Activated T-cell treated with anti-CD3 and anti-CD28 coated beads for 24 hours (primary cell): ENCODE measurements at places on chromosomes 7 and 10.

DNA sequence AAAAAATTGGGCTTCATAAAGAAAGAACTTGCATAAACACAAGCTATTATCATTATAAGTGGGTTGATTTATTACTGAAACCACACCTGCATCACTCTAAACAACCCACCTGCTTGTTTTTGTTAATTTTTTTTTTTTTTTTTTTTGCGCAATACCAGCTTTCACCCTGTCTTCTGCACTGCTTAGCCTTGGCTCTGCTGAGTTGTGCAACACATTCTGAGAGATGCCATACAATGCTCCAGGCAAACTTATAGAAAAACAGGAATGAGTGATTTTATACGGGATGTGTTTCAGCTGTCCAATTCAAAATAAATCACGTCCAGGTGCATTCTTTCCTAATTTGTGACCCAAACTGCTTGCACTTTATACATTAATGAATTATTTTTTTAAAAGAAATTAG lies 923.6 kb downstream of the GATA3 start:
- no peak for DNase-seq

- DNase-seq, result no peak
Measured at GRCh38 chr7:82477733-82478515, 34.3 kb upstream of the CACNA2D1 start.

GRCh38 chr10:89064748-89065147 lies 74.2 kb downstream of the FAS start:
- DNase-seq, result no peak

- DNase-seq, result no peak
Measured at GRCh38 chr7:6032641-6033040, 1.5 kb downstream of the ANKRD61 start.

DNA sequence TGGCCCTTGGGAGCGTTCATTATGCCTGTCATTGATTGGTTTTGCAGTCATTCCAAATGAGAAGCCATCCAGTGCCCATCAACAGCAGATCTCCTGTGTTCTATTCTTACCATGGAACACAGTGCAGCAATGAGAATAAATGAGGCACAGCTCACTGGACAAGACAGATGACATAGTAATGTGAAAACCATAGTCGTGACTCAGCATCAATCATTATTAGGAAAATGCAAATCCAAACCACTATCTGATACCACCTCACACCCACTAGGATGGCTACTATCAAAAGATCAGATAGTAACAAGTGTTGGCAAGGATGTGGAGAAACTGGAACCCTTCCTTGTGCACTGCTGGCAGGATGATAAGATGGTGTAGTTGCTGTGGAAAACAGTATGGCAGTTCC lies 144.7 kb downstream of the ARHGAP22 start:
- DNase-seq, result no peak

- DNase-seq, result no peak
Measured at GRCh38 chr10:33773886-33774480, 439.5 kb upstream of the NRP1 start.

DNA sequence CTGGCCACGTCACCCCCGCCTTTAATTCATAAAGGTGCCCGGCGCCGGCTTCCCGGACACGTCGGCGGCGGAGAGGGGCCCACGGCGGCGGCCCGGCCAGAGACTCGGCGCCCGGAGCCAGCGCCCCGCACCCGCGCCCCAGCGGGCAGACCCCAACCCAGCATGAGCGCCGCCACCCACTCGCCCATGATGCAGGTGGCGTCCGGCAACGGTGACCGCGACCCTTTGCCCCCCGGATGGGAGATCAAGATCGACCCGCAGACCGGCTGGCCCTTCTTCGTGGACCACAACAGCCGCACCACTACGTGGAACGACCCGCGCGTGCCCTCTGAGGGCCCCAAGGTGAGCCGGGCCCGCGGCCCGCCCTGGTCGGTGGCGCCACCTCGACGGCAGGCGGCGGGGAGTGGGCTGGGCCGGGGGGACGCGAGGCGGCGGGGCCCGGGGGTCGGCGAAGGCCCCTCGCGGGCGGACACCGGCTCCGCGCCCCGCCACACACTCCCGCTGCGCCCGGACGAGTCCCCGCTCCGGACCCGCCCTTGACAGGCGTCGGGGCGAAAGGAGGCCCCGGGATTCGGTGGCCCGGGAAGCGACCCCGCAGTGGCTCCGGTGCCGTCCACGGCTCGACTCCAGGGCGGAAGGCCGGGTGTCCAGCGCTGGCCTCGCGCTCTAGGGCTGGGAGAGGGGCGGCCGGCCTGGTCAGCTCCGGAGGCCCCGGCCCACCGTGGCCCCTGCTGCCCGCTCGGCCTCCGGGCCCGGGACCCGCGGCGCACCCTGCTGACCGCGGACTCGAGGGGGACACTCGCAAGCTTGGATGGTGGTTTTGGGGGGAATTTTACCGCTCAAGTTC lies 557 bp downstream of the BAG3 start:
- DNase-seq, result no peak

GRCh38 chr7:26787701-26788100 lies 76.7 kb downstream of the SKAP2 start:
- DNase-seq, result no peak

DNA sequence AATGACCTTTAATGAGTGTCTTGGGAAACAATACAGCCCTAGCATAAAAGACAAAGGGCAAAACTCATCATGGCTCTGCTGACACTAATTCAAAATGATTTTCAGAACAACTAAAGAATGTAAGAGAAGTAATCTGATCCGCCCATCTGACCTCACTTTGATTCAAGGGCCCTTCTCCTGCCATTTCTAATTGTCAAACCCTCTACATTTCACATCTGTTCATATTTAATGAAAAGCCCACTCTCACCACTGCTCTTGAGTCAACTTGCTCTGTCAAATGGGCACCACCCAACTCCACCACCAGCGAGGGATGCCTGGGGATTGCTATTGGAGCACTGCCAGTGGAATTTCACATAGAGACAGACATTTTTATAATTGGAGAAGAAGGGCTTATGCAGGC lies 639.2 kb downstream of the KCNMA1 start:
- no peak for DNase-seq

DNA sequence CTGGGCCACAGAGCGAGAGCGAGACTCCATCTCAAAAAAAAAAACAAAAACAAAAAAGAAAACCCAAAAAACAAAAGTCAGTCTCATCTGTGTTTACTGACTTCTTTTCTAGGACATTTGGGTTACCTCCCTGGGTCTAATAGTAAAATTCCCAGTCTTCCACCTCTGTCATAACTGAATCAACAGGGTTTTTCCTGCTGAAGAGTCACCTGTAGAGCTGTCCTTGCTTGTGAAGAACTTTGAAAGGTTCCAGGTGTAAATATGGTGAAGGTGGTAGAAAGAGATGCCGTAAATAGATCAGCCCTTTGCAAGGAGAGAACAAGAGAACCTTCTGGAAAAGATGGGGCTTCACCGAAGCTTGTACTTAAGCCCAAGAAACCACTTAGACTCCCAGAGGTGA lies 112.7 kb upstream of the BTBD16 start:
- no peak for DNase-seq

GRCh38 chr7:131359136-131359776 lies 31.6 kb downstream of the MKLN1 start:
- no peak for DNase-seq

DNA sequence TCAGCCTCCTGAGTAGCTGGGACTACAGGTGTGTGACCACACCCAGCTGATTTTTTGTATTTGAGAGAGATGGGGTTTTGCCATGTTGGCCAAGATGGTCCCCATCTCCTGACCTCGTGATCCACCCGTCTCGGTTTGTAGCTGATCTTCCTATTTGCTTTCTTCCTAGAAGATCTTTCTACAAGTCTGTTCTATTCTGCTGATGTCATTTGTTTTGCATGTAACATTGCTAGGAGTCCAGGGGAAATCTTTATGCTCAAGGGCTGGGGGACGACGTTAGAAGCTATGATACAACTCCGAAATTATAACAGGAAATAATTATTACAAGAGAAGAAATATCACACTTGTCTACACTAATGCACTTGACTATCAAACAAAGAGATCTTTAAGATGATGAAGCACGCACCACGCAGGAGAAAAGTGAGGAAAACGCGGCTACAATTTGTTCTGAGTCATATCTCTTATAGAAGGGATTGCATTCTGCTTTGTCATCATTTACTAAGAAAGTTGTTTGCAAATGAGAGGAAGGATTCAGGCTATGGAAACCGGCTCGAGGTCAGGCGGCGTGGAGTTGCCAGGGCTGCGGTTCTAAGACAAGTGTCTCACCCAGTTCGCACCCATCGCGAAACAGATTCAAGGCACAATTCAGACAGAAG lies 103.0 kb upstream of the CARD11 start:
- no peak for DNase-seq

- no peak for DNase-seq
Measured at GRCh38 chr10:121058082-121058481, 206.9 kb downstream of the WDR11 start.

DNA sequence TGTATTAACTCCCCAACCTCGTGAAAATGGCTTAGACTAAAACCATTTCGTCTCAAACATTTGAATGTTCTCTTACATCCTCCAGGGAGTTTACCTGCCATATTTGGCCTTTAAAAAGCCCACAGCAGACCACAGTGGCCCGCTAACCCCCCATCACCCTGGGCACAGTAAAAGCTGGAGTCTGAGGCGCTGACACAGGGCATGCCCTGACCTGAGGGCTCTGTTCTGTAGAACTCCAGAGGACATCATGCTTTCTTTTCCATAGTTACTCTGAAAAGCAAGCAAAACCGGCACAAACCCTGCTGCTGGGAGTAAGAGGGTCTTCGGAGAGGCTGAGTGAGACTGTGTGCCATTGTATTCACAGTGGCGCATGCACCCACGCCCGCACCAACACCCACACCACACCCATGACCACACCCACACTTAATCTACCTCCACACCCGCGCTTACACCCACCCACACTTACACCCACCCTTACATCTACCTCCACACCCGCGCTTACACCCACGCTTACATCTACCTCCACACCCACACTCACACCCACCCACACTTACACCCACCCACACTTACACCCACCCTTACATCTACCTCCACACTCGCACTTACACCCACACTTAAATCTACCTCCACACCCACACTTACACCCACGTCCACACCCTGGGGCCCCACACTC lies 32.1 kb downstream of the LRRC27 start:
- DNase-seq, result no peak

- no peak for DNase-seq
Measured at GRCh38 chr10:105352281-105352680, 711.2 kb downstream of the SORCS3 start.

GRCh38 chr10:71772832-71773220 lies 494 bp downstream of the VSIR start:
- no peak for DNase-seq

- no peak for DNase-seq
Measured at GRCh38 chr7:1059200-1060091, 15.1 kb downstream of the GPR146 start.

- no peak for DNase-seq
Measured at GRCh38 chr7:148156233-148156632, 434.3 kb upstream of the C7orf33 start.

DNA sequence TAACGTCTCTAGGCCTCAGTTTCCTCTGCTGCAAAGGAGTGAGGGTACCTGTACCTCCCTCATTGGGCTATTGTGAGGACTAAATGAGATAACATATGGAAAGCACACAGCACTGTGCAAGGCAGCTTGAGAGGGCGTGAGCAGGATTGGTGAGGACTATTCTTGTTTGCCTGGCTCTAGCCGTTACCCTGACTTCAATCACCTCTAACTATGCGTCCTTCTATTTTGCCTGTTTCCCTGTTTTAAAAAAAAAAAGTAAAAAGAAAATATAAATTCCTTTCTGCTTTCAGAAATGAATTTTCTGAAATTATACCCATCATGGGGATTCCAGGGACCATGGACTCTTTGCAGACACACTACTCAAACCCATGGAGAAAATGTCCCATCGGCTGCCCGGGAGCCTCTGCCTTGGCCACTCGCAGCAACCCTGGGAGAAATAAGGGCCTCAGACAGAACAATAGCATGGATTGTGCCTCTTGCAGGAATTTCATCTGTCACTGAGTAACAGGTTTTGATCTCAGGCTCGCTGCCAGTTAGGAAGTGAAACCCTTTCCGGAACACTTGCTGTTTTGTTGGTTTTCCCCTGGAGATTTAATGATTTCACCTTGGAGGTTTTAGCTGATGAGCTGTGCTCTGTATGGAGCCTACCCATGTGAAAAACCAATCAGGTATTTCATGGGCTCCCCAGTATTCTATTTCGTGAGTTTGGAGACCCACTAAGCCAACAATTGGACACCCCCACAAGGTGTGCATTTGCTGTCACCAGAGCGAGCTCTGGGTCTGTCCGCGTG lies 55.6 kb downstream of the STEAP1B start:
- DNase-seq, result no peak

DNA sequence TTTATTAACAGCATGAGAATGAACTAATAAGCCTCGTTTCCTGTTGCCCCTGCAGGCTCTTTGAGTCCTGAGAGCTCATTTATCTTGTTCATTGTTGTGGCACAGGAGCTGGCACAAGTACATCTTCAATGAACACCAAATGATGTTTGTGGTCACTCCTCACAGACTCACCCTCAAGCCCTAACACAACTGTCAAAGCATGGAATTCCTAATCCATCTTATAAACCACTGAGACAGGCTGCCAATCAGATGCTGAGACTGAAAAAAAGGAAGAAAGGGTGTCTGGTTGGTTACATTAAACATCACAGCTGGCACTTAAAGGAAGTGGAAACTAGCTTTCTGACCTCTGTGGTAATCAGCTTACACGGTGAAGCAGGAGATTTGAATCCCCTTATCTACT lies 7.7 kb upstream of the CCDC172 start:
- no peak for DNase-seq

DNA sequence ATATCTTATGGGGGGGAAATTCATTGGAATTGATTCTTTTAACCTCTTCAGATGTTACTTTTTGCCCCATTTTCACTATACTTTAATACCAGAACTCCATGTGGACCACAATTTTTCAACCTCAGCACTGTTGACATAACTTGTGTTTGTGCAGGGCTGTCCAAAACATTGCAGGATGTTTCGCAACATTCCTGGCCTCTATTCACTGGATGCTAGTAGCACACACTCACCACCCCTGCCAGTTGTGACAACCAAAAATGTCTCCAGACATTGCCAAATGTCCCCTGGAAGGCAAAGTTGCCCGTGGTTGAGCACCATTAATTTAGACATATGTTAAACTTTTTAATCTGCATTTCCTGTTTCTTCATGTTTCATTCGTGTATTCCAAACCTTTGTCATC lies 234.7 kb downstream of the GFRA1 start:
- DNase-seq, result no peak

GRCh38 chr10:132993271-132994184 lies 51.2 kb upstream of the CFAP46 start:
- no peak for DNase-seq

- no peak for DNase-seq
Measured at GRCh38 chr7:70006261-70006920, 408.1 kb downstream of the AUTS2 start.

DNA sequence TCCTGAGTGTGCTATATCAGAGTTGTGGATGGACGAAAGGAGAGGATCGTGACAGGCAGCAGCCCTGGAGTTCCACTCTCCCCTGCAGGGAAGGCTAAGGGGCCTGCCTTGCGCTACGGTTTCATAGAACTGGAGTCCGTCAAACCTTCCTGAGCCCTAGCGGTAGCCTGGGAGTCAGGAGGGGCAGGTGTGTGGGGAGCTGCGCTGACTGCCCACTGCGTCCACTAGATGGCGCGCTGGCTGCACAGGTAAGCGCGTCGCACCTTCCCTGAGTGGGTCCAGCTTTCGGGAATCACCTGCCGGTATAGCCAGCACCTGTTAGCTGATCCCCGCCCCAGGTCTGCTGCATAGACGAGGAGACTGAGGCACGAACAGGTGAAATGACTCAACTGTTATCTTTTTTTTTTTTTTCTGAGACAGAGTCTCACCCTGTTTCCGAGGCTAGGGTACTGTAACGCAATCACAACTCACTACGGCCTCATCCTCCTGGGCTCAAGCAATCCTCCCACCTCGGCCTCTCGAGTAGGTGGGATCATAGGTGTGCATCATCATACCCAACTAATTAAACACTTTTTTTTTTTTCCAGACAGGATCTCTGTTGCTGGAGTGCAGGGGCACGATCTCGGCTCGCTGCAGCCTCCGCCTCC lies 20.2 kb upstream of the BAIAP2L1 start:
- peak; percentile 18 for DNase-seq
